Memory B cell (primary cell): ENCODE measurements at places on chromosomes 5 and 9.

DNA sequence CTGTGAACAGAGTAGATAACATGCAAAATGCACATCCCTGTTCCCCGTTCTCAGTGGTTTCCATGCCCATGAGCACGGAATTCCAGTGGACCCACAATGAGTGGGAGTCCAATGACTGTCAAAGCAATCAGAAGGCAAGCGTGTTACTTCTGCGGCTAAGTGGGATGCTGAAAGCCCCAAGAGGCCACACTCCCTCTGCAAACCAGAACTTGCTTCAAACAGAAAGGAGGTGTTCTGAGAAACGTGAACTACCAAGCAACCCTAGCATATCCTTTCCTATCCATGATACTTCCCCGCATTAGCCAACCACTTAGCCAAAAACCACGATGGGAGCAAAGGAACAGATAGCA lies 21.7 kb upstream of the MVB12B start:
- no peak for DNase-seq

- DNase-seq, result no peak
Measured at GRCh38 chr5:10343486-10343885, 10.0 kb upstream of the MARCHF6 start.

DNA sequence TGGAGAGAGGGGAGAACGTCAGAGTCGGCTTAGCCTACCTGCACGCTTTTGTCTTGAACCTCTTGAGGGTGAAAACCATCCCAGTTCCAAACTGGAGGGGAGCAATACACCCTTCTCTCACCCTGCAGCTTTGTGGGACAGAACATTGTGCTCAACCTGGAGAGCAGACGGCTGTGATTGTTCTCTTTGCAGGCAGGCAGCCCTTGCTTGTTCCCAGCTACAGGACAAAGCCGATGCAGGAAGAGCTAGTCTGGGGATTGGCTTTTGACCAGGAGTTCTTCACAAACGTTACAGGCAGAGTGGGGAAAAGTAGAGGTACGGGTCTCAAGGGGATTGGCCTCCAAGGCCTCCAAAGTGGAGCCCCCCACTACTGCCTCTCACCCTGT lies 33.9 kb upstream of the ARHGAP26 start:
- DNase-seq, result no peak

DNA sequence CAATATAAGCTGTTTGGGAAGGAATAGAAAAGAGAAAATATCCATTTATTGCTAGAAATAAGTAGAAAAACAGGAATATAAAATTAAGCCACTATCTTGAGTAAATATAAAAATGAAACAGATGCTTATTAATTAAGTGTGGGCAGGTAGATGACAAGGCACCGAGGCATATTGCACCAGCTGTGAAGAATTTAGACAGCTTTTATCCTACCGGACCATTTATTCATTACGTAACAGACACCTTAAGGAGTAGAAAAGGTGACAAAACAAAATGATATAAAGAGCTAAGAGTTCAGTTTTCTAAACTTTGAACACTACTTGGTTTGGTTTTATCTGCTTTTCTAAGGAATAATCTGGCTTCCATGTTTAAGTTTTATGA lies 404.1 kb downstream of the PTPRD start:
- DNase-seq, result no peak

DNA sequence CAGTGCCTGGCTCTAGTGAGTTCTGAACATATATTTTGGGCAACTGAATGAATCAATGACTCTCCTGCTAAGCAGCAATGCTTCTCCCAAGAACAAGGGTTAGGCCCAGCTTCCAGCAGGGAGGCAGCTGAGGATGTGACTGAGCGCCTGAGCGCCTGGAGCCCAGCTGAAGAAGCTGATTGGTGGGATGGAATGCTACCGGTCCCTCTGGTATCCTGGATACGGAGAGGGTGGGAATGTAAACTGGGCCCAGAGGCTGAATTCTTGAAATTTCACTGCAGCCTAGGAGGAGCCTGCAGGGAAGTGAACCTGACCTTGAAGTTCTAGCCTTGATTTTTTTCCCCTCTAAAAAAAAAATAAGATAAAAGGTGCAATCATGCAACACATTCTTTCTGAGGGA lies 43.2 kb downstream of the WWC1 start:
- no peak for DNase-seq

GRCh38 chr5:178335302-178336030 lies 102.9 kb upstream of the PHYKPL start:
- DNase-seq, result no peak

DNA sequence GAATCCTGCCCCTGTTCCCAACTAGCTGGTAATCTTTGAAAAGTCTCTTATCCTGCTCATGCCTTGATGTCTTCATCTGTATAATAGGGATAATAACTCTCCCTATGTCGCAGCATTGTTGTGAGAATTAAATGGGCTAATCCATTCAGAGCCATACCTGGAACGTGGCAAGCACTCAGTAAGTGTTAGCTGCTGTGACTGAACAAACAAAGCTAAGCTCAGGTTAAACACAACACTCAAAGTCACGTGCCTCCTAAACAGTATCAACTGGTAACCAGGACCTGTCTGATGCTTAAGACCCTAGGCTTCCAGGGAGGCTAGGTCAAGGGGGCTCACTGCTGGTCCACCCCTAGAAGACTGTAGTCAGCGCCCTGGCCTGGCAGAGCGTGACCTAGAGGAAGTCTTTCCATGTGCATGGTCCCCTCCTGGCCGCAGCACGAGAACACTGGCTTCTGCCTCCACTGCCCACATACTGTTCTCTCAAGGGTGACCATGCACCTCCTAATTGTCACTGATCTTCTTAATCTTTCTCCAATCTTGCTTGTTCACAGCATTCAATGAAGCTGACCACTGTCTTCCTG lies 211.1 kb downstream of the TTLL11 start:
- DNase-seq, result no peak

- no peak for DNase-seq
Measured at GRCh38 chr9:133547116-133547515, 12.6 kb downstream of the ADAMTSL2 start.

DNA sequence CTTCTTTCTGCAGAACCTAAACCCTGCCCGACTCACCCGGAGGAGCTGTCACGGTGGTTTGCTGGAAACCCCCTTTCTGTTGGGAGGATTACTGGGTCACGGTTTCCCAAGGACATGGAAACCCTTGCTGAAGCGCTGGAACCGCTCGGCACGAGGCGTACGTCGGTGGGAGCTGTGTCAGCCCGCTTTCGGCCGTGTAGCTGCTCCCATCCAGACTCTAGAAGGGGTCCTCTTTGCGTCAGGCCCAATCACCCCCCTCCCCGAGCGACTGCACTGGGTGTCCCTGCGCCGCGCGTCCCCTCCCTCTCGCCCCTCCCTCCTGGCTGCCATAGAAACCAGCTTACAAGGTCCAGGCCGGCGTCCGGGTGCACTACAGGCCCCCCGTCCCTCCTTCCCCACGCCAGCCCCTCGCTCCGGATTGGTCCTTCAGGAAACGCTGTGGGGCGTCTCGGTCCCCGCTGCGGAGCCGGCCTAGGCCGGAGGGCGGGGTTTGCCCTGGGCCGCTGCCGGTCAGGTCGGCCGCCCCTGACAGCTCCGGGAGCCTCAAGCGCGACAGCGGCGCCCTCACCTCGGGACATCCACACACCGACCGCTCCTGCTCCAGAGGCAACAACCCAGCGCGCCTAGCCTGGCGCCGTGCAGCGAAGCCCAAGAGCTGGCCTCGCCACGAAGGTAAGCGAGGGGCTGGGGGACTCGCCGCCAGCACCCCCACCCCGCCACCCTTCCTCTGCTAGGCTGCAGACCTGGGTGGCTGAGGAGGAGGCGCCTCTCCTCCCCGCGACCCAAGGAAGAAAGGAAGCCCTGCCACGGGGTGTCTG lies at the start of gene NIM1K:
Gene NIM1K (plus strand): TSS at position 486 of the 818 bp plus-strand sequence. CDS start 53,551 bp downstream, outside the sequence.
- peak; percentile 30 for DNase-seq

GRCh38 chr5:78612227-78613150 lies 36.1 kb downstream of the LHFPL2 start:
- DNase-seq, result no peak

DNA sequence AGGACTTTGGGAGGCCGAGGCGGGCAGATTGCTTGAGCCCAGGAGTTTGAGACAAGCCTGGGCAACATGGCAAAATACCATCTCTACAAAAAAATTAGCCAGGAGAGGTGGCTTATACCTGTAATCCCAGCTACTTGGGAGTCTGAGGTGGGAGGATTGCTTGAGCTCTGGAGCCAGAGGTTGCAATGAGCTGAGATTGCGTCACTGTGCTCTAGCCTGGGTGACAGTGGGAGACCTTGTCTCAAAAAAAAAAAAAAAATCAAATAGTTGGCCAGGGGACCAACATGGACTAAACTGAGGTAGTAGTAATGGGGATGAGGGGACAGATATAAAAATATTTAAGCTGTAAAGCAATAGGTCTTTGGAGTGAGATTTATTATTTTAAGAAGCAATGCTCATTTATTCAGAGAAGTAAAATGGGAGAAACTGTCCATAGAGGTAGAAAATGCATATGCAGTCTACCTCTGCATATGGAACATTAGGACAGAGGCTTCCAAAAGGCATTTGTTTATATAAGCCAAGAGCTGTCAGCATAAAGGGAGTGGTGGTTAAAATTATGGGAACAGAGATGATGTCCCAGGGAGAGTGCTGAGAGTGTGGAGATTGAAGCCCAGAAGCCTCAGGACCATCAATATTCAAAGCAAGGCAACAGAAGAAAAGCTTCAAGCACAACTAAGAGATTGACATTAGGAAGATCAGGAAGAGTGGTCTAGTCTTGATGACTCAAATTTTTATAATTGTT lies 98.1 kb downstream of the UBE2R2 start:
- DNase-seq, result no peak

- peak; percentile 84 for DNase-seq
Measured at GRCh38 chr5:140302786-140303639, at the start of gene PFDN1. Gene PFDN1, minus strand, starts transcription at chr5:140303101. Its CDS starts 28 bp downstream, at chr5:140303073.

GRCh38 chr9:109143881-109144562 lies 23.0 kb downstream of the FRRS1L start:
- DNase-seq, result no peak
